Fibroblast of skin of right quadriceps (primary cell): ENCODE measurements at places on chromosomes 11 and 22.

DNA sequence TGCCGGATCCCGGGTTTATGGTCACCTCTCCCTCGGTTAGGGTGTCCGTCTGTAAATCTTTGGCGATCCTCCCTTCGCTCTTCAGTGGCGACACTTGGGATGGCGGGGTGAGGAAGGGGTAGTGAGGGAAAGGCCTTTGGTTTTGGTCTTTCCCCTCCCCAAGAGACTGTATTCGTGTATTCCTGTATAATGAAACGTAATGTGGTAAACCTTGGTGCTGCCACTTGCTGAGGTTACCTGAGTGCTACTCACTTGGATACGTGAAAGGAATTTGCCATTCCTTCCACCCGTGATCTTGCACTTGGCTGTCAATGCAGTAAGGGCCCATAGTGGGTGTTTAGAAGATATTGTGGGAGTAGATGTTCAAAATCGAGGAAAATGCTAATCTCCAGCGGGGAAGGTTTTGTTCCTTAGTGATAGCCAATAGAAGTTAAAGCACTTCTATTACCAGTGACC lies 578 bp upstream of the NUP160 start:
- no peak for DNase-seq

DNA sequence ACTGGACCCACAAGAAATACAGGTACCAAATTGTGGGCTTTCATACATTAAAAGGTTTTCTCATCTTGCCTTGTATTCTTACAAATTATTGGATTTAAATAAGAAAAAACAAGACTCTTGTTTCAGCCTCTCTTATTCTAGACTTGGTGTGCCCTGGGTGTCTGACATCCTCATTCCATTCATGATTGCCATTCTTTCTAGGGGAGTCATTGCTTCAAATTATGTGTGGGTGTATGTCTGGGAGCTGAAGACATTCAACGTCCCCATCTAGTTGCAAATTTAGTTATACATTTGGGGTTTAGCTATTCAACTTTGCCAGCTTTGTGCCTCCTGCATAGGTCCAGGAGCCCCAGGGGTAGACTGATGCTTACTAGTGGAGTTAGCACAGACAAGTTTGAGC lies 18.1 kb downstream of the MAML2 start:
- DNase-seq, result peak; percentile 89

DNA sequence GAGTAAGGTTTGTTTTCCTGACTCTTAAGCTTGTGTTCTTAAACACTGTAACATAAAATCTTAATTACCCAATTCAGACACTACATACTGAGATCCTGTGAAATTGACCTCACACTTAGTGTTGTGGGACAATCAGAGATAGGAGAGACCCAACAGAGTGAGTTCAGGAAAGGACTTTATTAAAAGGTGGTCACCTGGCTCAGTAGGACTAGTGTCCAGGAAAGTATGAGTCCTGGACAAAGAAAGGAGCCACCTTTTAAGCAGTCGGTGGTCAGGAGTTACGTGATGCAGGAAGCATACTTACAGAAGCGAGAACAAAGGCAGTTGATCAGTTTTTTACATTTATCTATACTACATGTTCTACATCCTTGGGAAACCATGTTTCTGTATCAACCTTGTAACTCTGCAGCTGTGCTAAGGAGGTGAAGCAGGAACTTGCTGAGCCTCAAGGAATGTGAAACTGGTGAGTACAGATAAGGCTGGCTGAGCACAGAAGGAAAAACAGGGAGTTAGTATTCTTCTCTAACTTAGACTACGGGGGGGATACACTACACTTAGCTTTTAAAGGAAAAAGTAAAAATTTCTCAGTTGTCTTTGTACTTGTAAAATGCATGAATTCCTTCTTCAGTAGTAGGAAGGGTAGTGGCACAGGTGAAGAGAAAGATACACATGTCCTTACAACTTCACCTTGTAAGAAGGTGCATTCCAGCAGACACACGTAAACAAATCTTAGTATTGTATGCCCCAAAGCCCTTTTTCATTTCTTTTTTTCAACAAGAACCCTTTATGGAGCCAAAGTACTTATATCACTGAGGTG lies 15.1 kb downstream of the OR51E1 start:
- DNase-seq, result no peak

- DNase-seq, result no peak
Measured at GRCh38 chr22:25643232-25644000, 78.9 kb downstream of the GRK3 start.

- DNase-seq, result peak; percentile 52
Measured at GRCh38 chr11:76075716-76076115, 130.6 kb downstream of the WNT11 start.

DNA sequence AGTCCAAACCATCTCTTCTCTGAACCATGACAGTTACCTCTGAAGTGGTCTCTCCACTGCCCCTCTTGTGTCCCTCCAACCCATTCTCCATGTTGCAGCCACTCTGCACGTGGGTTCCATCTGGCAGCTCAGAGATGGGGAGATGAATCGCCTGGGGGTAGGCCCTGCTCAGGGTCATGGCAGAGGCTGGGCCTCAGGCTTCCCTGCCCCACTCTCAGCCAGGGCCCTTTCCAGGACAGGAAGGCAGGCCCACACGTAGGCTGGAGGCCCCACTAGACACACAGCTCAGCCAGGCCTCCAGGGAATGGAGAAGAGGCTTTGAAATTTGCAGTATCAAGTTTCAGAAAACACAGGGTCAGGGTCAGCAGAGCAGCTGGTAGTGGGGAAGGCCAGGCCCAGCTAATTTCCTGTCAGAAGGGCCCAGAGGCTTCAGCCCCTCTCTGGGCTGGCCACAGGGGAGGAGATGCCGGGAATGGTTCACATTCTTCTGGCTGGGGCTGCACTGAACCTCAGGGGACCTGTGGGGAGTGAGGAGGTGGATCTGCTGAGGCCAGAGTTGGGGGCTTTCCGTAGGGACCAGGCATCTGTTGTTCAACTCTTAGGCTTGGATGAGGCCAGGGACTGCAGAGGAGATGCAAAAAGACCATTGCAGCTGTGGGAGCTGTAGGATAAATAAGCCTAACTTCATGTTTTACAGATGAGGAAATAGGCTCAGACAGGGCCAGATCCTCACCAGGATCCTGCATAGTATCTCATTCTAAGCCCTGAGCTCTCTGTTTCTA lies 101.6 kb downstream of the SWAP70 start:
- DNase-seq, result peak; percentile 98

DNA sequence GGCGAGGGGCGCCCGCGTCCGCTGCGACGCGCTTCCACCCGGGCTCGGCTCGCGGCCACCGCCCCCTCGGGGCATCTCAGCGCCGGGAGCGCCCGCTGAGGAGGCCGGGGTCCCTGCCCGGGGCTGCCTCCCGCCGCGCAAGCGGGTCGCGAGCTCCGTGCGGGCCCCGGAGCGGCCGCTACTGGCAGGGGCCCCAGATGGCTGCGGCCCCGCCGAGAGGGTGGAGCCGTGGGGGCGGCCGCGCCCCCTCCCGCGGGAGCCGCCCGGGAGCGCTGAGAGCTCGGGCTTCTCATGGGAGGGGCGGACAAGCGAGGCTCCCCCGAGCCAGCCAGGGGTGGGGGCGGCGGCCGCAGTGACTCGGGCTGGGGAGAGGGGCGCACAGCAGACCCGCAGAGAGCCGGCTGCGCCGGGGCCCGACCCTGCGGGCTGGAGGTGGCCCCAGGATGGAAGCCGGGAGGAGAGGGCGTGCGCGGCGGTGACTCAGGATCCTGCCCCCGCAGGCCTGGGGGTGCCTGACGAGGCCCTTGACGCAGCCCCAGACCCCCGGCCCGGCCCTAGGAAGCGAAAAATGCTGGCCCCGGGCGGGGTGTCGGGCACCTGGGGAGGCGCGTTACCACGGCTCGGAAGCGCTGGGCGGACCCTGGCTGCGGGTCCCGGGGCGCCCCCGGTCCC lies 603 bp upstream of the ZFTA start:
- peak; percentile 43 for DNase-seq

- no peak for DNase-seq
Measured at GRCh38 chr11:34203377-34203871, 98.0 kb downstream of the NAT10 start.

- DNase-seq, result no peak
Measured at GRCh38 chr11:123168955-123169484, 26.0 kb downstream of the CLMP start.

- DNase-seq, result peak; percentile 74
Measured at GRCh38 chr22:32764330-32765131, 37.0 kb upstream of the TIMP3 start.

DNA sequence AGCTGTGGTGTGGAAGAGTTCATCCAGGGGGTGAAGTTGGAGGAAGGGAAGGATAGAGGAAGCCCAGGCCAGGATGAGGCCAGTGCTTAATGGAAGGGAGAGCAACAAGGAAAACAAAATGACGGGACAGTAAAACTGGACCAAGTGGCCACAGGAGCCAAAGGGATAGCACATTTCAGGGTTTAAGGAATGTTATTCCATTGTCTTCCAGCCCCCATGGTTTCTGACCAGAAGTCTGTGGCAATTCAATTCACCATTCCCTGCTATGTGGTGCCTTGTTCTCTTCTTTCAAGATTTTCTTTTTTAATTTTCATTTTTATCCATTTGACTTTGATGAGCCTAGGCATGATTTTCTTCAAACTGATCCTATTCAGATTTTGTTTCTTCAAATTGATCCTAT lies 22.5 kb downstream of the IGF2 start:
- DNase-seq, result no peak

DNA sequence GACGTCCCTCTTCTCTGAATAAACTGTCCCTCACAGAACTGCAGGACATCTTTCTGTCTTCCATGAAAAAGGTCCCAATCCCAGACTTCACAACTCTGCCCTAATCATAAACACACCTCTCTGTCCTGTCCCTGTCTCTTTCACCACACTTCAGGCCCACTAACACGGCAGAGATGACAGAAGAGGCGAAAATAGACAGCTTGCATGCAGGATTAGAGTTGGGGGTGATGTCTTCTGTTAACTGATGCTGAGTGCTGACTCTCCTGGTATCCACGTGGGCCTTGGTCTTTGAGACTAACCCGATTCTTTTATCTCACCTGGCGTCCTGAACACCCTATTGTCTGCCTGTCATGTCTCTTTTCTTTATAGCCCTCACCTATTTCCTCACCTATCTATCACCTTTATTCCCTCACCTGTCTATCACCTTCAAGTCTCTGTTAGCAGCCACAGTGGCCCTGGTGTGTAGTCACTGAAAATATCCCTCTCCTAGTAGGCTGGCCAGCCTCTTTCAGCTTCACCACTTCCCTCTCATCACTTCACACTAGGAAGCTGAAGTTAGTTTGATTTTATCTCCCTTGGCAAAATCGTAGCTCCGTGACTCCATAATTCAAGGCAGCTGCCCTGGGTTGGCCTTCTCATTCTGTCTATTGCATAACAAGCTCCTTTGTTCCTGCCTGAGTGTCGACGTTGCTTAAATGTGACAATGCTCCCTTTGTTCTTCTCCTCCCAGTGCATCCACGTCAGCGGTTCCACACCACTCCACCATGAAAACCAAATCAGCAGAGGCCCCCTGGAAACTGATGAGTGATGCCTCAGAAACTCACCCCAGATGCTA lies 30.6 kb upstream of the DRD2 start:
- peak; percentile 49 for DNase-seq

GRCh38 chr11:125132596-125132995 lies 21.2 kb upstream of the TMEM218 start:
- DNase-seq, result peak; percentile 58

DNA sequence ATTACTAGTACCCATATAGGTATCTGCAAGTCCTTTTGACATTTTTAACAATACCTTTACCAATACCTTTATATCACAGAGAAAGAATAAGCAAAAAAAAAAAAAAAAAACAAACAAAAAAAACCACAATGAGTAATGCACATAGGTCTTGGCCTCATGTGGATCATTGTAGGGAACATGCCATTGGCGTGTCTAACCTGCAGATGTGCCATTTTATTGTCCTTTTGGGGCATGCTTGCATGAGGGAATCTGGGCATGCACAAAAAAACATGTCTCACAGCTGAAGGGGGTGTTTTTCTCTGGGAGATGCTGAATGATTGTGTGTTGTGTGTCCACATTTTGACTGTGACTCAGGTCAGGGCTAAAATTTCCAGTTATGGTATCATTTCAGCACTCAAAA lies 361.6 kb downstream of the GUCY1A2 start:
- DNase-seq, result no peak

- DNase-seq, result no peak
Measured at GRCh38 chr11:65918211-65919140, at the start of gene C11orf68. C11orf68 (minus strand) TSS chr11:65919062; CDS start chr11:65919031, 31 bp downstream.

GRCh38 chr11:2825889-2826678 lies 59.5 kb downstream of the CDKN1C start:
- DNase-seq, result peak; percentile 98

- DNase-seq, result peak; percentile 92
Measured at GRCh38 chr11:77287615-77288273, 13.7 kb downstream of the GDPD4 start.

GRCh38 chr11:74748211-74749126 lies at the start of gene RNF169:
RNF169 (plus strand) TSS chr11:74748849; CDS start chr11:74748881, 32 bp downstream.
- peak; percentile 95 for DNase-seq

GRCh38 chr22:39395936-39396796 lies 3.4 kb upstream of the TAB1 start:
- DNase-seq, result no peak

GRCh38 chr11:9222654-9223053 lies 42.5 kb downstream of the DENND5A start:
- peak; percentile 15 for DNase-seq

GRCh38 chr11:128302425-128303186 lies 284.8 kb downstream of the ETS1 start:
- no peak for DNase-seq

DNA sequence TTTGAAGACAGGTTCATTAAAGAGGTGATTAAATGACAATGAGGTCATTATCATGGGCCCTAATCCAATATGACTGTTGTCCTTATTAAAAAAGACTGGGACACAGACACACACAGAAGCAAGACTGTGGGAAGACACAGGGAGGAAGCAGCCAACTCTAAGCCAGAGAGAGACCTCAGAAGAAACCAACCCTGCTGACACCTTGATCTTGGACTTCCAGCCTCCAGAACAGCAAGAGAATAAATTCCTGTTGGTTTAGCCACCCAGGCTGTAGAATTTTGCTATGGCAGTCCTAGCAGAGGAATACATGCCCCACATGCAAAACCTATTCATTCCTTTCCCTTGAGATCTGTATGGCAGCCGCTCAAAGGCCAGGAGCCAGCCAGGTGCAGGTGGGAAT lies 35.6 kb upstream of the CACNG2 start:
- DNase-seq, result no peak

- DNase-seq, result no peak
Measured at GRCh38 chr22:36238373-36239149, 766 bp downstream of the APOL2 start.

- peak; percentile 62 for DNase-seq
Measured at GRCh38 chr22:19289475-19290161, 1.9 kb downstream of the CLTCL1 start.
